Stimulated activated CD8-positive, alpha-beta memory T cell treated with anti-CD3 and anti-CD28 coated beads, Interleukin-4, amount 100 ng/mL, for 1 hour (primary cell): ENCODE measurements at places on chromosomes 16 and 17.

GRCh38 chr16:54286366-54287130, at the start of gene IRX3:
Gene IRX3, minus strand, starts transcription at chr16:54286787. Its CDS starts 737 bp downstream, at chr16:54286050.
- DNase-seq: no peak

DNA sequence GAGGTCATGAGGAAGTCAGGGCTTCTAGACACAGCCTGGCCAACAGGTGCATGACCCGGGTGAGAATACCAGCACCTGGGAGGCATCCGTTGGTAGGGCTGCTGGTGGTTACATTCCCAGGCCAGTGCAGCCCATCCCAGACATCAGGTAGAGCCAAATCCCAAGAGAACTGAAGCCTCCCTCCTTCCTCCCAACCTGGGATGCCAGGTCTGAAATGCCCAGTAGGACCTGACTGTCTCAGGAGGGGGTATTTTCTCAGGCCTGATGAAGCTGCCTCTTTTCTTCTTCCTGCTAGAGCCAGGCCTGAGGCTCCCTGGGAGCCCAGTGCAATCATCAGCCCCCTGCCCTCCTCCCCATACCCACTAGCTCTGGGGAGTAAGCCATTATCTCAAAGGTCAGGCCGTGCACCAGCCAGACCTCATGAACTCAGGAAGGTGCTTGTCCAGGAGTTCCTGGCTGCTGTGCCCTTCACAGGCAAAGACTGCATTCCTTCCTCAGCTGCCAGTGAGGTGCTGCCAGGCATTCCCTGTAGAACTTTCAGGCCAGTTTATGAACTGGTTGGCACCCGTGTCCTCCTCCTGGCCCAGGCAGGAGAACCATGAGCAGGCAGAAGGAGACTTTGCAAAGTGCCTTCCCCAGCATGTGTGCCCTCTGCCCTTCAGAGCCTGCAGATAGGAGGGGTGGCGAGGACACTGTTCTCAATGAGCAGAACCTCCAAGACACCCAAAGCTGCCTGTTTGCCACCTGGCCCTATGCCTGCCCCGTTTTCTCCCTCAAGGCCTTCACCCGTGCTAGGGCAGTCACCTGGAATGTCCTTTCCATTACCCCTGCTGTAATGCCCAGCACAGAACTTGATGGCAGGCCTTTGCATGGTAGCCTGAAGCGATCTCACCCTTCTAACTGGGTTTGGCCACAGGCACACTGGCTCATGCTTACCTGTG, 7.6 kb downstream of the TBX2 start:
- no peak for DNase-seq

GRCh38 chr16:57868913-57869520, 66.7 kb upstream of the KIFC3 start:
- DNase-seq: no peak

DNA sequence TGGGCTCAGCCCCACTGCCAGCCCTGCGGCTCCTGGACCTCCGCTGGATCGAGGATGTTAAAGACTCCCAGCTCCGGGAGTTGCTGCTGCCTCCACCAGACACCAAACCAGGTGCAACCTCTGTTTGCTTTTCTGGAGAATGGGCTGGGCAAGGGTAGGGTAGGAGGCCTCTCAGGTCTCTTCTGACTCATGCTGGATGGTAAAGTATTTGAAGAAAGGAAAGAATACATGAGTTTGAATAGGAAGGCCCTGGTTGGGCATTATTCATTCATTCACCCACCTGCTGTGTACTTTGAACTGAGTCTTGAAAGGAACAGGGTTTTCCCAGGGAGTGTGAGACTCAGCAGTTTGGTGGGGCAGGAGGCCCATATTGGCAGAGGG, 6.5 kb upstream of the ORAI3 start:
- no peak for DNase-seq

DNA sequence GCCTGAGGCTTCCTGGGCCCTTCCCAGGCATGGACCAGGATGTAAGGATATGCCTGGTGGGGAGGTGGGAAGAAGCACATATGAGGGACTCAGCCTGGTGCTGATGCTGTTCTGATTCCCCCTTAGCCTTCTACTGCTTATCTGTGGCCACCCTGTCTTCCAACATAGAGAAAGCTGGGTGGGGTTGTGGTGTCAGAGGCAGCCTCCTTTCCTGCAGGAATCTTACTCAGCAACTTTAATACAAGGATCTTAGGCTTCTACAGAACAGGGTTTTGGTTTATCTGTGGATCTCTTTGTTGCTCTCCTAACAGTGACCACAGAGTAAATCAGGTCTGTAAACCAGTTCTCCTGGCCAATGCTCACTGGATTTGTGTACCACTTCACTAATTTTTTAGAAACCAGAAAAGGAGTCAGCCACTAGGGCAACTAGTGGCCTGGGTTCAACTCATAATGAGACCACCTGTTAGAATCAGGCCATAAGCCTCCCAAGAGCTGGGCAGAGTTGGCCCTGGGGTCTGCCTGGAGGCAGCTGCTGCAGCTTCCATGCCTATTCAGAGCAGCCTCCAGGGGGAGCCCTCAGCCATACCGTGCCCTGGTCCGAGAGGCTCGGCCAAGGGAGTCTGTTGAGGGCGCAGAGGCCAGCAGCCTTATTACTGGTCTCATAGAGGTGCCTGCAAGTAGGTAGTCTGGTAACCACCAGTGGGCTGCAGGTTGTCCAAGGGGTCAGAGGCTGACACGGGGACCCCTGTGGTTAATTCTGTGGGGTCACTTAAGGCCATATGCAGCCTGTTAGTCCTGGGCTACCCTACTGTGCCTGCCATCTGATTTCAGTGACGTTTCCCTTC, 7.1 kb downstream of the HAS3 start:
- DNase-seq: no peak

- DNase-seq: no peak
Observed at GRCh38 chr17:4407851-4408250, 25.9 kb upstream of the SPNS3 start.

- DNase-seq: no peak
Observed at GRCh38 chr16:69064124-69064763, 41.2 kb upstream of the HAS3 start.

DNA sequence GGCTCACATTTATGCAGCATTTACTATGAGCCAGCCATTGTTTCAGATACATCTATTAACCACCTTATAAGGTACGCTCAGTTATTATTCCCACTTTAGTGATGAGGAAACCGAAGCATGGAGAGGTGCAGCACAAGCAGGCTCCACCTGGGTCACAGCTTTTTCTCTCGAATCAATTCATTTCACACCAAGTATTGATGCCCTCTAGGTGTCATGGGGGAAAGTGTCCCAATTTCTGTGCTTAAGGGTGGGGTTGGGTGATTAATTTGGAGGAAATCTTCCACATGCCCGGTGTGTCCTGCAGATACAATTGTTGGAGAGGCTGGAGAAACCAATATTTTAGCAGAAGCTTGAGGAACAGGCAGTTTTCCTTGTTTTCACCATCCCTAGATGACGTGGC, 62.7 kb upstream of the DNAJA2 start:
- DNase-seq: no peak

DNA sequence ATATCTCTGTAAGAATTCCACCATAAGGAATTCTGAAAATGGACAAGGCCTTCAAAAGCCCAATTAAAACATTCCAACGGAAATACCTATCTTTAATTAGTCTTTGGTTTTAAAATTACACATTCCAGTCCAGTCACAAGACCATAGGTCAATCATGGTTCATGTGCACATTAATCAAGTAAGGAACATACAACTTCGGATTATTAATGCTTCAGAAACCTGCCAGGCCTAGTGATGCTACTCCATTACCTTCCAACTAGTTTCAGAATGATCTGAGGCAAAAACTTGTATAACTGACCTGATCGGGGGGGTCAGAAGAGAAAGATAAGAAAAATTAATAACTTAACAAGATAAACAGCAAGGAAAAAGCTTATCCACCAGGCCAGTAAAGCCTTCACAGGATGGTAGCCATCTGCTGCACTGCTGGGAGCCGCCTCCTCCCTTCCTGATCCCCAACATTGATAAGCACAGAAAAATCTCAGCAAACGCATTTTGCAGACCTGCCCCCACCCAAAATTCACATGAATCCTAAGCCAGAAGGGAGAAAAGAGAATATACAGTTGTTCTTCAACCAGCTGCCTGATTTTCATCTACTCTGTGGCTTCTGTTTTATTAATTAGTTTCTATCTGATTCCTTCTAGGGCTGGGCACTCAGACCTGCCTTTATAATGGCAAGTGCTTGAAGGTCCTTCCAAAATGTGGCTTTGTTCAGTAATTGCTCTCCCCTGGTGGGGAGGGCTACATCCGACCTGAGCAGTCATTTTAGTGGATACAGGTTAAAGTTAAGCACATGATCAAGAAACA, 6.0 kb downstream of the SDR42E1 start:
- no peak for DNase-seq

GRCh38 chr17:2174468-2175293, 119.8 kb downstream of the HIC1 start:
- DNase-seq: no peak

DNA sequence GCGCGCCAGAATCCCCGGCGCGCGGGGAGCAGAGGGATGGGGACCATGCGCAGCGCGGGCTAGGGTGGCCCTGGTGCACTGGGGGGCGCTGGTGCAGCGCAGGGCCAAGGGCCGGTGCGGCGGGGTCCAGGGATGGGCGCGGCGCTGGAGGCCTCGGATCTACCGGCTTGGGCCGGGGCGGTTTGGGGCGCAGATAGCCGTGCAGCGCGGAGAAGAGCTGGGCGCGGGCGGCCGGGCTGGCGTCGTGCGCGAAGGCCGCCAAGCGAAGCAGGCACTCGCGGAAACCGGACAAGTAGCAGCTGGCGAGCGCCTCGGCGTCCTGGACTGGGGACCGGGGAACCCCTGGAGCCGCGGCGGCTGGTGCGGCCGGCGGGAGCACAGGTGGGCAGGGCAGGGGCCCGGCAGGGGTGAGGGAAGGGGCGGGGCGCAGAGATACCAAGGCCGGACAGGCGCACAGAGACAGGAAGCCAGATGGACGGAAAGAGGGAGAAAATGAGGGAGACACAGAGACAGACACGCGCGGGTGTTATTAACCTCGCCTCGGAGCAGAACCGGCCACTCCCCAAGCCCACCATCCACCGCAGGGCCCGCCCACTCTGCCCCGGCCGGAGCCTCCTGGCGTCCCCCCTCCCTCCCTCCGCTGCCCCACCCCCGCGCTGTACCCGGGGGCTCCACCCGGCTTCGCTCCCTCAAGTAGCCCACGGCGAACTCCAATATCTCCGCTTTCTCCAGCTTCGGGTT, 2.1 kb downstream of the HES7 start:
- DNase-seq: no peak

DNA sequence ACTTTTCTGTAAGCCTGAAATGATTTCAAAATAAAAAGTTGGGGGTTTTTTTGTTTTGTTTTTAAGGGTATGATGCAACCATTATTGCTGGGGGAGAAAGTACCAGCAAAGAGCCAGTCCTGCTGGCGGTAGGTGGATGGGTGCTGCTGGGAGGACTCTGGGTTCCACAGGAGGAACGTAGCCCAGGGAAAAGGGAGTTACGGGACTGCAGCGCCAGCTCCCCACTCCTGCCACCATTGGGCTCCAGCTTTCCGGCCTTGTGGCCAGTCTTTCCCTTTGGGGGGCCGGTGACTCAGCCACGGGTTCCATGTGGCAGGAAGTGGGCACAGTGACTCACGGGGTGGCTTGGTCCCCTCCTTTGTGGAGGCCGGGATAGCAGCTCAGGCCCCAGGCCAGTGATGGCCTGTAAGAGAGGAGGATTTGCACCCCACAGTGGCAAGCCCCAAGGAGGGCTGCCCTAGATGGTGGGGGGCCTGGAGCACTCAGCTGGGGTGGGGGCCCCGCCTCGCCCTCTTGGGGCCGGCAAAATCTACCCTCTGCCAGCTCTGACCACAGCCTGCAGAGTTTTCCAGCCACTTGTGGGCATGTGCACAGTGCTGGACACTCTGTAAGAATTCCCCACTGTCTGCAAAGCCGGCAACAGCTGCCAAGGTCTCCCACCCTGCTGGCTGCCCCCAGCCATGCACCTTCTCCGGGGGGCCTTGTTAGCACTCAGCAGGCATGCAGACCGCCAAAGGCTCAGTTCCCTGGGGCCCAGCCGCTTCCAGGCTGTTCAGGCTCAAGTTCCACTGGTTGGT, 30.4 kb downstream of the SOCS3 start:
- DNase-seq: no peak

GRCh38 chr17:72192800-72193192, 72.0 kb downstream of the SOX9 start:
- no peak for DNase-seq

DNA sequence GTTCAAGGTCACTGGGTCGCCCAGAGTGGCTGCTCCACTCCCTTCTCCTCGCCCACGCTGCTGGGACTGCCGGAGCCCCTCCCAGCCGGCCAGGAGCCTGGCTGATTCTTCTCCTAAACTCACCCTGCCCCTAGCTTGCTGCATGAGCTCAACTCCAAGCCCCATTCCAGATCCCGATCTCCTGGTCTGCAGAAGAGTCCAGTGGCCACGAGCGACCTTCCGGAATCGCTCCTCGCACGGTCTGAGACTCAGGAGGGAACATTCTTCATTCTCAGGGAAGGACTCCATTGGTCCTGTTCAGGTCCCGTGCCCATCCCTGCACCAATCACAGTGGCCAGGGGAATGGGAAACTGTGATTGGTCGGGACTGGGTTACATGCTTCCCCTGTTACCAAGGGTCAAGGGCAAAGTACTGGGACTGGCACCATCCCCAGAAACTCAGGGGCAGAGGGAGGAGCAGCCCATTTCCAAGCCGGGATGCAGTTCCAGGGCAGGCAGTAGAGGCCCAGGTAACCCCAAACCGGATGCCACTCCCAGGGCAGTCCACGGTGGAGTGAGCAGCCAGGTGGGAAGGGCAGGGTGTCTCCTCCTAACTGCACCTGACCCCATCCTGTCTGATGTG, 24.5 kb upstream of the CIBAR2 start:
- DNase-seq: no peak

- DNase-seq: no peak
Observed at GRCh38 chr16:28105954-28106353, 42.4 kb upstream of the GSG1L start.
